ENCODE measurements at places on chromosomes 2 and 18.

- no peak for DNase-seq
Observed at GRCh38 chr2:38260469-38260868, 116.6 kb downstream of the ATL2 start.

DNA sequence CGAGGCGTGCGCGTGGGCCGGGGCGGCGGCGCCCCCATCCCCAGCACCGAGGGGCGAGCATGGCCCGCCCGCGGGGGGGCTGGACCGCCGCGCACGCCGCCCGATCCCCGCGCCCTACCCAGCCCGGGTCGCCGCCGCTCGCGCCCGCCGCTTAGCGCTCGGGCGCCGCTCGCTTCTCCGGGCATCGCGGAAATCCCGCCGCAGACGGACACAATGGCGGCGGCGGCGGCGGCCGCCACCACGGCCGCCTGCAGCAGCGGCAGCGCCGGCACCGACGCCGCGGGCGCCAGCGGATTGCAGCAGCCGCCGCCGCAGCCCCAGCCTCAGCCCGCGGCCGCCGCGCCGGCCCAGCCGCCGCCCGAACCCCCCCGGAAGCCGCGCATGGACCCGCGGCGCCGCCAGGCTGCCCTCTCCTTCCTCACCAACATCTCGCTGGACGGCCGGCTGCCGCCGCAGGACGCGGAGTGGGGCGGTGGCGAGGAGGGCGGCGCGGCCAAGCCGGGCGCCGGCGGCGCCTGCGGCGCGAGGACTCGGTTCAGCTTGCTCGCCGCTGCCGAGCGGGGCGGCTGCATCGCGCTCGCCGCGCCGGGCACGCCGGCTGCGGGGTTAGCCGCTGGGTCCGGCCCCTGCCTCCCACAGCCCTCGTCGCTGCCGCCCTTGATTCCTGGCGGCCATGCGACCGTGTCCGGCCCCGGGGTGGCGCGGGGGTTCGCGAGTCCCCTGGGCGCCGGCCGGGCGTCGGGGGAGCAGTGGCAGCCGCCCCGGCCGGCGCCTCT, 453 bp downstream of the CABLES1 start:
- DNase-seq: peak; percentile 40

GRCh38 chr2:152573168-152573567, 144.1 kb downstream of the PRPF40A start:
- DNase-seq: no peak

DNA sequence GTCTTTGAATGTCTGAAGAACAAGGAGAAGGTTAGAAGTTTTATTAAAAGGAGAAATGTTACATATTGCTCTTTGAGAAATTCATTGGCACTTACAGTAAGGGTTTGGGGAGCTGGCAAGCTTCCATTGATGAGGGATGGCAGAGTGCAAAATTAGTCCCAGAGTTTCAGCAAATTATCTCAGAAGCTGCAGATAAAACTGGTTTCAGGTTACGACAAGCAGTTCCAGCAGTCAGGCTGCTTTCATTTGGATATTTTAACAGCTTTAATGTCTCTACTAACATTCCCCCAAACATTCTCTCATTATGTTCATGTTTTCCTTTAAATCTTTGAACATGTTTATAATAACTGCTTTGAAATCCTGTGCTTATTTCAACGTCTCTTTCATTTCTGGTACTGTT, 153.1 kb downstream of the TTC27 start:
- no peak for DNase-seq

- DNase-seq: peak; percentile 63
Observed at GRCh38 chr2:109545828-109546713, 67.7 kb downstream of the SEPTIN10 start.

GRCh38 chr18:46174342-46175041, 70.3 kb downstream of the HAUS1 start:
- DNase-seq: peak; percentile 20

- DNase-seq: no peak
Observed at GRCh38 chr2:107137706-107138105, 251.7 kb upstream of the ST6GAL2 start.

GRCh38 chr2:68448671-68449653, 18.1 kb downstream of the FBXO48 start:
- DNase-seq: no peak

DNA sequence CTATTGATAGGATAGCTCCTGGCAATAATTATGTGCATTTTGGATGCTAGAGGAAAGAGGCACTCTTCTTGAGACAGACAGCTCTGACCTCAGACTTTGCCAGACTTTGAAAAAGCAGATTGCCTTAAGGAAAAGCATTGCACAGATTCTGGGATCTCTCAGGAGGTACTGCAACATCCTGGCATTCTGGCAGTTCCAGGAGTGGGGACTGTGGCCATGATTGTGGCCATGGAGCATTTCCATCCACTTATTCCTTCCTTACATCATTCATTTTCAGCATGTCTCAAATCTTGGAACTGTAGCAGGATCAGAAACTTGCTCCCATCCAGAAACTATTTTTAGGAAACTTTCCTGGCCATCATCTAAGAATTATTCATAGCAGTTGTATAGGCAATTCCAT, 144.9 kb upstream of the FOSL2 start:
- DNase-seq: no peak

DNA sequence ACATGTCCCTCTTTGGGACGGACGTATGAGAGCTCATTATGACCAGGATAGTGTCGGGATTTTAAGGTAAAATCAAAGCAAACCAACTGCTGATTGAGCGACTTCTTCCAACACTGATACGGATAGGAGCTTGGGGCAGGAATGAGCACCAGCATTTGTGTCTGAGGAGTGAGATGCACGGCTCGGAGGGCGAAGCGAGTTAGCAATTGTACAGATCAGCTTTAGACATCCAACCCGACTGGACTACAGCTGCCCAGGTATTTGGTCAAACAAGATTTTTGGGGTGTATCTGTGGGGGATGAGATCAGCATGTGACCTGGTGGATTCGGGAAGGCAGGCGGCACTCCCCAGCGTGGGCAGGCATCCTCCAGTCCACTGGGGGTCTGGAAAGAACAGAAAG, 76.1 kb downstream of the NDUFA10 start:
- no peak for DNase-seq

GRCh38 chr2:108877506-108877905, 90.9 kb downstream of the CCDC138 start:
- DNase-seq: no peak

DNA sequence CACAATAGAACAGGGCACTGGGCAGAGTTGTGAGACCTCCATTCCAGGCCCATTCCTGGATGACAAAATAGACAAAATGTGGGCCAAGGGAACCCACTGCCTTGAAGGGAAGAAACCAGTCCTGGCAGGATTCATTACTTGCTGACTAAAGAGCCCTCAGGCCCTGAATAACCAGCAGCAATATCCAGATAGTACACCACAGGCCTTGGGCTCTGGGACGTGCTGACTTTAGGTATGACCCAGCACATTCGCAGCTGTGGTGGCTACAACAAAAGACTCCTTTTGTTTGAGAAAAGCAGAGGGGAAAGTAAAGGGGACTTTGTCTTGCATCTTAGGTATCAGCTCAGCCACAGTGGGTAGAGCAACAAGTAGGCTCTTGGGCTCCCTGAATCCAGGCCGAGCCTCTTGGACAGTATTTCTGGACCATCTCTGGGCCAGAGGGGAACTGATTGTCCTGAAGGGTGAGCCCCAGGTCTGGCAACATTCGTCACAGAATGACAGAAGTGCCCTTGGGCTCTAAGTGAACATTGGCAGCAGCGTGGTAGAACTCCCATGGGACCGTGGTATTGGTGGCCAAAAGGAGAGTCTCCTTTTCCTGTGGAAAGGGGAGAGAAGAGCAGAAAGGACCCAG, 89.9 kb upstream of the CD226 start:
- no peak for DNase-seq

All from transverse colon (tissue), 4 donors.